ENCODE measurements at places on chromosomes 1 and 21.

DNA sequence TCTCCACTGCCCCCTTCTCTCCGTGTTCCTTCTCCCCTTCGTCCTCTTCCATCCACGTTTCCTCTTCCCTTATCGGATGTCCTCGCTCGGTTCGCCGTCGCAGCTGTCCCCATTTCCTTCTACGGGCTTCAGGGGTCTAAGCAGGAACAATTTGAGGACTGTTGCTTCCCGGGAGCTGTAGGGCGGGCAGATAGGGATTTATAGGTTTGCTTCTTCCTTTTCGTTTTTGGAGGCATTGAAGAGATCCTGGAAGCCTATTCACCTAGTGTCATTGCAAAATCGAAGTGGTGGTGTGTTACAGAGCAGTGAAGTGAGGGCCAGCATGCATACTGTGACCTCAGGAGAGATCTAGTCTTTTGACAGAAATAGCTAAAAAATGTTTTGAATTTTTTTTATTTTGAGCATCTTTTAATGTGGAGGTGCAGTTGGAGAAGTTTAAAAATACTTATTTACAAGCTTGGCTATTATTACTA lies 897 bp downstream of the ZYG11B start:
- no peak for DNase-seq

- no peak for DNase-seq
These were observed 14.2 kb upstream of the CASQ2 start for GRCh38 chr1:115782571-115783281.

DNA sequence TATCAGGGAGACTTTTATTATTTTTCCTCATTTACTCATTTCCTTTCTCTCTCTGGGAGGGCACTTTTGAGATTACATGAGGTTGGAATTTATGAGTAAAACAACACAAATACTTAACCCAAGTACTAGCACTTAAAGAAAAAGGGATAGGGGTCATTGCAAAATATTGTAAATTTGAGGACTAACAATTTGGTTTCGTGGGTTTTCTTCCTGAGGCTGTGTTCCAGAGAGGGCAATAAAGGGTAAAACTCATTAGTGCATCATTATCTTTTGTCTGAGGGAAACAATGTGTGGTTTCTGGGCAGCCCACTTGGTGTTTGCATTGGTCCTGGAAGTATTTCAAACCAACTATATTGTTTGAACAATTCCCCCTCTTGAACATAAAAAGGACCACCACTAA lies 96.5 kb downstream of the GREM2 start:
- no peak for DNase-seq

- peak; percentile 12 for DNase-seq
These were observed 43.2 kb upstream of the PBX1 start for GRCh38 chr1:164515711-164516331.

DNA sequence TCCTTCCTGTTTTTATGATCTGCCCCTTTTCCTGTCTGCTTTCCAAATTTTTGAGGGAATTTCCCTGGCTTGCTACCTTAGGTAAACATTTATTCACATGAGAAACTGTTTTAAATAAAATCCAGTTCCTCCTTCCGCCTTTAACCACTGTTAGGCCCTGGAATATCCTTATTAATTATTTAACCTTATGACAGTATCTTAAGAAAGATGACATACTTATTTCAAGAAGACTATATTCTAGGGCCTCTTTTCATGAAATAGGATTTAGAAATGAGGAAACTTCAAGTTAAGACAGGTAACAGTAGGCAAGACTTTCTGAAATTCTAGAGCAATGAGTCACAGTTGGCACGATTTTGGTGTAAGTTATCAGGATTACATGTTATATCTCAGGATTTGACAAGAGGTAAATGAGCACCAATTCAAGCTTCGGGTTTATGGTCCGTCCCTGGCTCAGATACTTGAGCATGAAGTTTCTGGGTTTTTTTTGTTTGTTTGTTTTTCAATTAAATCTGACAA lies 2.0 kb upstream of the TNFSF18 start:
- no peak for DNase-seq

DNA sequence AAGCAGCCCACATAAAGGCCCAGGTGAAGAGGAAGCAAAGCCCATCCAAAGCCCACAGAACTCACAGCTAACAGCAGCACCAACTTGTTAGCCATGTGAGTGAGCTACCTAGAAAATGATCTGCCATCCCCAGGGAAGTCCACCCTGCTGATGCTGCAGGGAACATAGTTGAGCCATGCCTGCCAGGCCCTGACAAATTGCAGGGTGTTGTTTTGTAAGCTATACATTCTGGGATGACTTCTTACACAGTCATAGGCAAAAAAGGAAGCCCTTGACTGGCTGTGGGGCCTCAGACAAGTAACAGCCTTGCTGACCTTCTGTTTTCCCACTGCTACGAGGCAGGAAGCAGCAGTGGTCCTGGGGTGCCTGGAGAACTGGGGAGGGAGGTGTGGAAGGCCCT lies 262.7 kb downstream of the MATN1 start:
- no peak for DNase-seq

- DNase-seq: no peak
These were observed 78.2 kb downstream of the RAP1GAP start for GRCh38 chr1:21590934-21591333.

DNA sequence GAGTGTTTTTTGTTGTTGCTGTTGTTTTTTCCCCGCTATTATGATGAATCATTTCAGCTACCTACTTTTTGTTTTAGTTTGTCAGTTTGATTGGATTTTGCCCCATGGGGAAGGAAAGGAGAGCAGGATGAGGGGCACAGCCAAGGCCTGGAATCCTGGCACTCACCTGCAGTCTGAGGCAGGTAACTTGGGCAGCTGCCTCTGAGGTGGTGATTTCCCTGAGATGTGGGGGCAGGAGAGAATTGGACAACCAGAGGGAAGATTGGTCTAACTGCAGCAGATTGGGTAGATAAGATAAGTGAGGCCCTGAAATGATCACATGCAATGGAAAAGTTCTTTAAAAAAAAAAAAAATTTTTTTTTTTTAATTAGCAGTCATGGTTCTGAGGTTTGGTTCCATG lies 1.5 kb upstream of the LAX1 start:
- DNase-seq: no peak

DNA sequence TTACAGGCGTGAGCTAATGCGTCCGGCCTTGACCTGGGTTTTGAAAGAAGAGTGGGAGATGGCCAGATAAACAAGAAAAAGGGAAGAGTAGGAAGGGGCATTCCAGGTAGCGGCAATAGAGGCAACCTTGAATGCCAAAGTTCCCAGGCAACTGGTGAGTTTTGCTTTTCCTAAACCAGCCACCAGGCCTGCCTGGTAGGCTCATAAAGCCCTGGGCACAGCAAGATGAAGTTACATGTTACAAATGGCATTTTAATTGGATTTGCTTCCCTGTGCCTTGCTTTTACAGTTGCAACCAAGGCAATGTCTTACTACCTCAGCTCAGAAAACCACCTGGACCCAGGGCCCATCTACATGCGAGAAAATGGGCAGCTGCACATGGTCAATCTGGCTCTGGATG lies 5.5 kb downstream of the LRRC42 start:
- DNase-seq: no peak

DNA sequence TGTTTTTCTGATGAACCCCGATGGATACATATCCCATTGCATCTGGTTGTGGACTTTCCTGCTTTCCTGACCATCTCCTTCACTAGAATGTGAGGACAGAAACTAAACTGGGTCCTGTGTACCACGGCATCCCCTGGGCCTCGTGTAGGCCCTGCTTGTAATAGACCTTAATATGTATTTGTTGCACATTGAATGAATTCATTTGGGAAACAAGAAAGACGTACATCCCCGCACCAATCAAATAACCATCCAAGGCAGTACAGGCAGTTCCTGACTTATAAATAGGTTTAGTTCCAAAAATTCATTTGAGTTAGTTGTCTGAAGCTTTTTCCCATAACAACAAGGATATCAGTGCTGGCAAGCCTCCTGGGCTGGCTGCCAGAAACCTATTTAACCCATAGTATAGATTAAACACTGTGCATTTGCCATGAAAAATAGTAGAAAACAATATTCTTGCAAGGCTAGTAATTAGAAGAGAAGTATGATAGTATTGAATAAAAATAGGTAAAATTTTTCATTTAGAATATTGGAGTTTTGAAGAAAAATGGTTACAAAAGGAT lies 81.8 kb upstream of the CD34 start:
- DNase-seq: no peak

GRCh38 chr1:89652373-89652772 lies 19.5 kb downstream of the LRRC8C start:
- no peak for DNase-seq

DNA sequence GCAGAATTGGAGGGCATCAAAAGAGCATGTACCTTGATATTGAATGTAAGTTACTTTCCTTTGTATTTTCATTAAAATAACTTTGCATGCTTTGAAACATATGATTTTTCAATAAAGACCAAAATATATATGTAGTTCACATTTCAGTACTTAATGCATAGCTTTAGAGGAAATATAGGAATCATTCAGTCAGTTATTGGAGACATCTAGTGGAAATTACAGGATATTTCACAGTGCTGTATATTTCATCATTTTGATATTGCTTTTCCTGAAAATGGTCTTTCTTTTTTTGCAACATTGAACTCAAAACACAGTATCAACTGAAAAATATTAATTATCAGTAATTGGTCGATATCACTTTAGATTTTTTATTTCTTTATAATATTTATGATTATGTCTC lies 375.8 kb downstream of the NCAM2 start:
- DNase-seq: no peak

- peak; percentile 67 for DNase-seq
These were observed 40.1 kb downstream of the ELK4 start for GRCh38 chr1:205591522-205592351.

- no peak for DNase-seq
These were observed 9.8 kb upstream of the SLC30A1 start for GRCh38 chr1:211588711-211589110.

DNA sequence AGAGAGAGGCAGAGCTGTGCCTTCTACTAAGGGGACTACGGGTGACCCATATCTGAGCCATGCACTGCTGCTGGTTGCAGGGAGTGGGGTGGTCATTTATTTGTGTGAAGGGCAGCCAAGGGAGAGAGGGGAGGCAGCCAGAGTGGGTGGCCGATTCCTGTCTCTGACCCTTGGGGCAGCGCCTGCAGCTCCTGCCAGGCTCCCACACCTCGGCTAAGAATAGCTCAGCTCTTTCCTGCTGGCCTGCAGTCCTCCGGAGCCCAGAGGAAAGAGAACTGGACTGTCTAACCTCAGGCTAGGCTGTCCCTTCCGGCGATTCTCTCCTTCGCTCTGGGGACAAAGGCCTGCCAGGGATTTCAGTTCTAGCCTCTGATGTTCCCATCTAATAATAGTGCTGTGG lies 11.6 kb upstream of the CD34 start:
- no peak for DNase-seq

- no peak for DNase-seq
These were observed 3.3 kb downstream of the CCSAP start for GRCh38 chr1:229339520-229339919.

- DNase-seq: no peak
These were observed 25.9 kb downstream of the IVNS1ABP start for GRCh38 chr1:185291159-185291558.

DNA sequence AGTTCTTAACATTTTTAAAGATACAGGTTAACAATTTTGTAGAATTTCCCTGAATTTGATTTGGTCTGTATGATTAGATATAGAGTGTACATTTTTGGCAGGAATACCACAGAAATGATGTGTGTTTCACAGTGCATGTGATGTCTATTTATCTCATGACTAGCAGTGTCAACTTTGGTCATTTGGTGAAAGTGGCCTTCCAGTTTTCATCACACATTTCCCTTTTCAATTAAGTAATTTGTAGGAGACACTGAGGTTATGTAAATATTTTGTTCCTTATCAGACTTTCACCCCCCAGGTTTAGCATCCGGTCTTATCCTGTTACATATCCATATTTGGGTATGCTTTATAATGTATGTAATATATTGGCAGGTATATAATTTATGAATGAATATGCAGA lies 41.8 kb downstream of the MAP3K7CL start:
- DNase-seq: no peak

DNA sequence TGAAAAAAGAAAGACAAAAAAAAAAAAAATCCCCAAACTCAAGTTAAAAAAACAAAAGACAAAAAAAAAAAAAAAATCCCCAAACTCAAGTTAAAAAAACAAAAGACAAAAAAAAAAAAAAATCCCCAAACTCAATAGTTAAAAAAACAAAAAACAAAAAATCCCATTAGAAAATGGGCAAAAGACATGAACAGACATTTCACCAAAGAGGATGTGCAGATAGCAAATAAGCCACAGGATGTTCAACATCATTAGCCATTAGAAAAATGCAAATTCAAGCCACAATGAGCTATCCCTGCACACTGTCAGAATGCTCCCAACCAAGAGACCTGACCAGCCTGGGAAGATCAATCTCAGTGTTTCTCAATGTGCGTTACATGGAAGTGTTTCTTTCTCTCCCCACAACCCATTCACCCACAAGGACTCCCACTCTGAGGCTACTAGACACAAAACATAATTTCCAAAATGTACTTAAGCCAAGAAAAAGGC lies 33.9 kb downstream of the MRAP start:
- no peak for DNase-seq

GRCh38 chr1:175715742-175716141 lies 27.7 kb downstream of the TNR start:
- DNase-seq: no peak

- DNase-seq: peak; percentile 9
These were observed 82.8 kb downstream of the TRIM33 start for GRCh38 chr1:114428083-114428754.

DNA sequence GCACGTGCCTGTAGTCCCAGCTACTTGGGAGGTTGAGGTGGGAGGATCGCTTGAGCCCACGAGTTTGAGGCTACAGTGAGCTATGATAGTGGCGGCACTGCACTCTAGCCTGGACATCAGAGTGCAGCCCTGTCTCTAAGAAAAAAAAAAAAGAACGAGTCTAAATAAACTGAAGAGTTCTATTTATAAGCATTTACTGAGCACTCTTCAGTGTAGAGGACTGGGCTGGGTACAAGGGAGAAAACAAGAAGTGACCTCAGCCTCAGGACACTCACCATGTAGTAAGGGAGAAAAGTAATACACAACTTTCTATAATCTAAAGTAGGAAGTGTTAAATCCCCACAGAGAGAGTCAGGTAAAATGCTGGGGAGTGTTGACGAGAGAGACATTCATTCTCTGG lies 35.0 kb downstream of the NAV1 start:
- DNase-seq: no peak

DNA sequence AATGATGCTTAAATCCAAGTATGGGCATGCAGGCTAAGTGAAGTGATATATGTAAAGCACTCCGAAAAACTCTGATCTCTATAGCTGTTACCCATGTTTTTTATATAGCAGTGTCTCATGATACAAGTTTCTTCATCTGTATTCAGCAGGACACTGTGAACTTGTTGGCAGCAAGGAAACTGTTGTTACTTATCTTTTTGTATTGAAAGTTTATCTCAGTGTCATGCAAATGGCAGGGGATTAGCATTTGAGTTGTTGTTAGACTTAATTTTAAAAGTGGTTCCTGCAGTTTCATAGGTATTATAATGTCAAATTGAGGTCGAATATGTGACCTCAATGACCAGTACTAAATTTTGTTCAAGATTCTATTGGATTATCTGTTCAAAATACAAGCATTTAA lies 47.9 kb downstream of the NCAM2 start:
- DNase-seq: no peak

- no peak for DNase-seq
These were observed 49.0 kb upstream of the ACTRT2 start for GRCh38 chr1:2972011-2972878.

- DNase-seq: no peak
These were observed 2.0 kb downstream of the TSHB start for GRCh38 chr1:115031595-115031994.

GRCh38 chr21:24147674-24148073 lies 1459.6 kb downstream of the MRPL39 start:
- no peak for DNase-seq

- no peak for DNase-seq
These were observed 27.3 kb downstream of the PGBD5 start for GRCh38 chr1:230398856-230399255.

Measured in left renal cortex interstitium (tissue), 4 donors.